Left colon (tissue), 2 donors: ENCODE measurements at places on chromosomes 7 and 10. TPM values are rescaled to one million over a fixed set of nuclear protein-coding genes. Genes with fewer than 3 reads are reported as not detected.

GRCh38 chr7:93245525-93246432 lies 13.6 kb downstream of the VPS50 start:
- no peak for DNase-seq

DNA sequence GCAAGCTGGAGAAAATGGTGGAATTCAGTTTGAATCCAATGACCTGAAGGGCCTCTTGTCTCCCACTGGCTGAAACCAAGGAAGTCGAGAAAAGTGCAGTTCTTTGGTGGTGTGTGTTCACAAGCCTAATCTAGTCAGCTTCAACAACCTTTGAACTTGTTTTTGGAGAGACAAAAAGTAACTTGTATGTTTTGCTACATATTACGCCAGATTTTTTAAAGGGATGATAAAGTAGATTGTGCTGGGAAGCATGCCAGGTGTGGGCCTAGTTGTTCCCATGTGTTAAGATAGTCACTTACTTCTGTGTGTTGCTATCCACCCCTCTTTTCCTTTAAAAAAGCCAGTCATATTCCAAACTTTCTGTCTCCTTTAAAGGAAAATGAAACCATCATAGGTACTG lies 79.7 kb upstream of the FAM3C start:
- DNase-seq, result peak; percentile 72

GRCh38 chr7:140475747-140476333 lies 3.5 kb downstream of the MKRN1 start:
- peak; percentile 66 for DNase-seq

GRCh38 chr10:125080296-125080695 lies 80.1 kb downstream of the CTBP2 start:
- no peak for DNase-seq

SH3PXD2A gene
- total RNA-seq, result 48.5 TPM

DNA sequence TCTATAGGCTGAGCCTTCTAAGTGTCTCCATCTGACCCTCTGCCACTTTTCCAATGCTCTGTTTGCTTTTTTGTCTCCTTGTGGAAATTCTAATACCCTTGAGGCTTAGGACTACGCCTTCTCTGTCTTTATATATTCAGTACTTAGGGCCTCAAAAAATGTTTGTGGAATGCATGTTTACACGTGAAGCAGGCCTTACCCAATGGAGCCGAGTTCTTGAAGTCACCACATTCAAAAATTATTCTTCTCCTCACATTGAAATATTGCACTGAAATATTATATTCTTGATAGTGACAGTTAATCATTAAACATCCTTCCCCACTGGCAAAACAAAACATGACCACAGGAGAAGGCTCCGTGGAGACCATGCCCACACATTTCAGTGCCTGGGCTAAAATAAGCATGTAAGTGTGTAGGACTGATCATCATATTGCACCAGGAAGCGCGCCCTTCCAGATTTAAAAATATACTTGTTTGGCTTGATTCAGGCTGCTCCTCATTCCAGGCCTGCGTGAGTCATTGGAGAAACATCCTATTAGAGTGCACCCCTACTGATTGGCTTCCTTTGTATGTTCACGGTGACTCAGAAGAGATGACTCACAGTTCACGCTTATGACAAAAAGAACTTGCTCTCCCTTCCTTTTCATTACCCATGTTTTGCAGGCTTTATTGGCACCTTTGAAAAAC lies 307.4 kb upstream of the AOAH start:
- DNase-seq, result peak; percentile 15

FGFBP3 gene
- 1.5 TPM for total RNA-seq

- DNase-seq, result no peak
Observed at GRCh38 chr7:120991581-120991980, 3.1 kb downstream of the CPED1 start.

GRCh38 chr10:44967616-44968015 lies 8.0 kb downstream of the RASSF4 start:
- no peak for DNase-seq

TFR2 gene
- 0.22 TPM for total RNA-seq

DNA sequence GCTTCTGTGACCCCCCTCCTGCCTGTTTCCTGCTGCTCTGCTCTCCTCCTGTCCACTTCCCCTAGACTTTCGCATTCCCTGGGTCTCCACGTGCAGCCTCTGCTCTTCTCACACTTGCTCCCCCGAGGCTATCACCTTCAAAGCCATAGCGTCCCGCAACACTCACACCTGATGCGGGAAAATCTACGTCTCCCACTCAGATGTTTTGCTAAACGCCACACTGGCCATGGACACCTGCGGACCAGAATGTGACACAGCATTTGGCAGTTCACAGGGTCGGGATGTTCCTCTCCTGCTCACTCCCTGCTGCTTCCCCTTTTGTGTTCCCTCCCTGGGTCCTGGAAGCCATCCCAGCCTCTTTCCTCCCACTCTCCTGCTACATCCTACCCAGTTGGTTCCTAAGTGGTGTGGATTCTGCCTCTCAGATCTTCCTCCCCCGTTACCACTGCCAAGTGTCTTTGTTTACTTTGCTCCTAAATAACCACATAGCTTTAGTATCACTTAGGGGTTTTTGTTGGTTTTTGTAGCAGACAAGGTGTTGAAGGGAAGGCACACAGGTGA lies 33.7 kb upstream of the RBM33 start:
- DNase-seq, result no peak

DNA sequence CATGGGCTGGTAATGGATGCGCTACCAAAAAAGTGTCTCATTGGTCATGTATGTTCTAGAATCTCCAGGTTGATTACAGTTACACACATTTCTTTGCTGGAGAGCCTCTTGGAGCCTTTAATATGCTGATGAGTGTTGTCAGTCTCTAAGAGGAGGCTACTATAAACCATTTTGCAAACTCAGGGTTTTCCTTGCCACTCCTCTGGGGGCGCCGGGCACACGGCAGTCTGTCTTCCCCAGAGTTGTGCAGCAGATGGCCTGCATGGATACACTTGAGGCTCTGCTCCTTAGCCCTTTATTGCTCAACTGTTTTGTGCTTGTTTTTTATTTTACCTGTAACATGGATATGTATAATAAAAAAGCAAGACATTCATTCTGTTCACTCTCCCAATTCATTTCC lies 196.5 kb downstream of the ACTR3B start:
- DNase-seq, result no peak
